ENCODE measurements at places on chromosomes 2 and 18. TPM values are rescaled to one million over a fixed set of nuclear protein-coding genes. Genes with fewer than 3 reads are reported as not detected.

The TRIB2 gene
- 67.9 TPM for total RNA-seq

The C2orf66 gene
- 0.08 TPM for total RNA-seq

The SAG gene
- total RNA-seq: not detected

- DNase-seq: peak; percentile 87
Measured at GRCh38 chr2:170770606-170771420, 635 bp downstream of the ERICH2 start.

DNA sequence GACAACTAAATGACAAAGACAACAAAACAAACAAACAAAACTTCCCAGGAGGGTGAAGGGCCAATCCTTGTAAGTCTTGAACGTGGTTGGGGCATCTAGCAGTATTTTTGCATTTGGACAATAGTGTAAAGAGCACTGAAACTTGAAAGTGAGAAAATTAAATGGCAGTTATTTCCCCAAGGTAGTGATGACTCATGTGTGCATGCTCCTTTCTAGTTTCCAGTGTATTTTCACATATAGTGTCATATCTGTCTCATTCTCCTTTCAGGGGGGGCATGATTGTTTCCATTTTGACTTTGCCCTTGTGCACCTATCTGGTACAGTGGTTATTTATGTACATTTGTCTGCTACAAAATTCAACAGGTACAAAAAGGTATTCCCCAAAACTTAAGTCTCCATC lies 39.5 kb downstream of the CERS6 start:
- DNase-seq: no peak

DNA sequence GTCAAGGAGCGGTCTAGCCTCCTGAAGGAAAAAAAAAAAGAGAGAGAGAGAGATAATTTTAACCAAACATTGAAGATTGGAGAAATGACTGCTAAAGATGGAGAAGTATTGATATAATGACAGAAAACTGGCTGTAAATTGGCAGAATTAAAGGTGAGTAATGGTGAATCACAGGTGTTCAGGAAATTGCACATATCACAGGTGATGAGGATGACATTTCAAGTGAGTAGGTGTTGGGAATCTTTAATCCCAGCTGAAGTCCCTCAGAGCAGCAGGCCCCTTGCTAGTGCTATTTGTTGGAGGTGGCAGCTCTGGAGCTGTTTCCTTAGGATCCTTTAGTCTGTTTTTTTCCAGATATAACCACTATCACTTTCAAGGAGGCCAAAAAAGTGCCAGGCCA lies 678.4 kb upstream of the VRK2 start:
- no peak for DNase-seq

- DNase-seq: no peak
Measured at GRCh38 chr2:98650998-98651397, 42.6 kb downstream of the UNC50 start.

DNA sequence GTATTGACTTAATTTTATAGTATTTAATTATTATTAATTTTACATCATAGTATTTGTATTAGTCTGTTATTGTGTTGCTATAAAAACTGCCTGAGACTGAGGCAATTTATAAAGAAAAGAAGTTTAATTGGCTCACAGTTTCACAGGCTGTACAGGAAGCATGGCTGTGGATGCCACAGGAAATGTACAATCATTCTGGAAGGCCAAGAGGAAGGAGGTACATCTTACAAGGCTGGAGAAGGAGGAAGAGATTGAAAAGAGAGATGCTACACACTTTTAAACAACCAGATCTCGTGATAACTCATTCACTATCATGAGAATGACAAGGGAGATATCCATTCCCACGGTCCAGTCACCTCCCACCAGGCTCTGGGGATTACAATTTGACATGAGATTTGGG lies 2019.4 kb upstream of the PIK3C3 start:
- no peak for DNase-seq

- DNase-seq: no peak
Measured at GRCh38 chr18:42094875-42095274, 139.8 kb downstream of the PIK3C3 start.

GRCh38 chr2:234705108-234705507 lies 208.2 kb upstream of the ARL4C start:
- DNase-seq: peak; percentile 26

GRCh38 chr2:222381566-222381965 lies 42.8 kb upstream of the SGPP2 start:
- no peak for DNase-seq

GRCh38 chr2:112881217-112881985 lies 29.6 kb upstream of the IL37 start:
- DNase-seq: peak; percentile 75

Data from SJCRH30 (cell line).